Activated CD8-positive, alpha-beta memory T cell treated with anti-CD3 and anti-CD28 coated beads, Interleukin-2, amount 10 ng/mL, durations not matched to agents 7 days and 5 days (primary cell): ENCODE measurements at places on chromosomes 5 and 9. TPM values are rescaled to one million over a fixed set of nuclear protein-coding genes. Genes with fewer than 3 reads are reported as not detected.

Gene SH2D3C
- total RNA-seq: 87.8 TPM

Gene FAM221B
- not detected for total RNA-seq

Gene SPTLC1
- total RNA-seq: 62.4 TPM

Gene TEX48
- 1.6 TPM for total RNA-seq

Gene SLC6A18
- total RNA-seq: not detected

Gene OR13C8
- not detected for total RNA-seq

Gene FLT4
- total RNA-seq: 2.8 TPM

DNA sequence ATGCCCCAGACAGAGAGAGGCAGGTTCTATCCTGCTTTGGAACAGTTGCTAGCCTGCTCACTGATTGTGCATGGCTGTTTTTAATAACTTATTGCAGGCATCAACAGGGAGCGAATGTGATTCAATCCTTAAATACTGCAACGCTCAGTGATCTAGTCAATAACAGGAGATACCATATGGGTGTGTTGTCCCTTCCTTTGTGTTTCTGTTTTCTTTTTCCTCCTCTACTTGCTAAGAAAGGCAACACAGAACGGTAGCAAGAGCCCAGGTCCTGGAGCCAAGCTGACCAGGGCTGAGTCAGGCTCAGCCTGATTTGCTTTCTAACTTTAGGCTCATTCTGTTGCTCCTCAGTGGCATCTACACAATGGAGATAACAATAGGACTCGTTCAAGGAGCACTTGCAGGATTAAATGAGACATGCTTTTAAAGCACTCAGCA lies 98.6 kb upstream of the EQTN start:
- H3K4me1 ChIP-seq: no peaks in the 10 kb centered on the region
- no peak overlapping the region for H3K27ac ChIP-seq
- no peak for DNase-seq
- H3K36me3 ChIP-seq: no peaks in the 10 kb centered on the region
- H3K27me3 ChIP-seq: peaks cover 36% of the 10 kb centered on the region
- no peak overlapping the region for H3K4me3 ChIP-seq

DNA sequence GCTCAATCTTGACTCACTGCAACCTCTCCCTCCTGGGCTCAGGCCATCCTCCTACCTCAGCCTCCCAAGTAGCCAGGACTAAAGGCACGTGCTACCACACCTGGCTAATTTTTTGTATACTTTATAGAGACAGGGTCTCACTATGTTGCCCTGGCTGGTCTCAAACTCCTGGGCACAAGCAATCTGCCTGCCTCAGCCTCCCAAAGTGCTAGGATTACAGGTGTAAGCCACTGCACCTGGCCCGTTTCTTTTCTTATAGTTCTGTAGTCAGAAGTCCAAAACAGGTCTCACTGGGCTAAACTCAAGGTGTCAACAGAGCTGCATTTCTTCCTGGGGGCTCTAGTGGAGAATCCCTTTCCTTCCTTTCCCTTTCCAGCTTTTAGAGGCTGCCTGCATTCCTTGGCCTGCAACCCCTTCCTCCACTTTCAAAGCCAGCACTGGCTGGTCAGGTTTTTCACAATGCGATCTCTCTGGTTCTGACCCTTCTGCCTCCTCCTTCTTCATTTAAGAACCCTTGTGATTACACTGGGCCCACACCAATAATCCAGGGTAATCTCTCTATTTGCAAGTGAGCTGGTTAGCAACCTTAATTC lies 16.3 kb downstream of the IRF1 start:
- no peaks in the 10 kb centered on the region for H3K27me3 ChIP-seq
- H3K27ac ChIP-seq: peak overlapping the region; percentile 75
- DNase-seq: peak; percentile 35
- peaks cover 22% of the 10 kb centered on the region for H3K36me3 ChIP-seq
- no peak overlapping the region for H3K4me3 ChIP-seq
- H3K4me1 ChIP-seq: peaks cover 91% of the 10 kb centered on the region

DNA sequence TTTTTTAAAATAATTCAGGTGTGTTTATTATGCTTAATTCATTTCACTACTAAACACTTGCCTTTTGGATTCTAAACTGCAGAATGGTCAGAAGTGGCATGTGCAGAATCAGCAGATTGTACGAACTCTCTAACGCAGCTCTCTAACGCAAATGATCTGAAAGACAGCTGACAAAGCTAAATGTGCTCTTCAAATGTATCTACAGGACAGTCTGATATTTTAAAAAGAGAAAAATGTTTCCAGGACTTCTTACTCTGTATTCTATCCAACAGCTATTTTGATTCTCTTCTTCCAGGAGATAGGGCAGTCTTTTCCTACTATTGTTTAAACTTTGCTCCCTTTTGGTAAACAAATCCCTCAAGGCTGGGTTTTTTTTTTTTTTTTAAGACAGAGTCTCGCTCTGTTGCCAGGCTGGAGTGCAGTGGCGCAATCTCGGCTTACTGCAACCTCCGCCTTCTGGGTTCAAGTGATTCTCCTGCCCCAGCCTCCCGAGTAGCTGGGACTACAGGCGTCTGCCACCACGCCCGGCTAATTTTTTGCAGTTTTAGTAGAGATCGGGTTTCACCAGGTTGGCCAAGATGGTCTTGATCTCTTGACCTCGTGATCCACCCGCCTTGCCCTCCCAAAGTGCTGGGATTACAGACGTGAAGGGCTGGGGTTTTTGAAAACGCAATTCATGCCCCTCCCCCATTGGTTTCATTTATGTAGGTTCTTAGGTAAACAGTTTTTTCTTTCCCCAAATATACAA lies 1.2 kb downstream of the NMRK1 start:
- H3K27ac ChIP-seq: peak overlapping the region; percentile 97
- peak; percentile 52 for DNase-seq
- H3K36me3 ChIP-seq: peaks cover 47% of the 10 kb centered on the region
- peak overlapping the region; percentile 93 for H3K4me3 ChIP-seq
- H3K4me1 ChIP-seq: peaks cover 57% of the 10 kb centered on the region
- H3K27me3 ChIP-seq: no peaks in the 10 kb centered on the region

DNA sequence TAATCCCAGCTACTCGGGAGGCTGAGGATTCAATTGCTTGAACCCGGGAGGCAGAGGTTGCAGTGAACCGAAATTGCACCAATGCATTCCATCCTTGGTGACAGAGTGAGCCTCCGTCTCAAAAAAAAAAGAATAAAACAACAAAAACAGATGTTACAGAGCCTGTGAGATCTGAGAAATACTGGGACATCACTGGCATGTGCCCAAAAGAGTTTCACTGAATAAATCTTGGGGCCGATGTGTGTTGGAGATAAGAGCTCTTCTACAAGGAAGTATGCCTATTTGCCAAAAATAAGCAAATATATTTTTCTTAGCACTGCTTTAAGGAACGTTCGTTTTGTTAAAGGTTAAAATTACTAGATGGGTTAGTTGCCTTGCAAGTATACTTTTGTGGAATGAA lies 55.1 kb downstream of the KIAA1958 start:
- H3K27me3 ChIP-seq: no peaks in the 10 kb centered on the region
- no peak for DNase-seq
- peaks cover 10% of the 10 kb centered on the region for H3K4me1 ChIP-seq
- H3K27ac ChIP-seq: no peak overlapping the region
- peaks cover 11% of the 10 kb centered on the region for H3K36me3 ChIP-seq
- no peak overlapping the region for H3K4me3 ChIP-seq

GRCh38 chr5:127988146-127988760 lies 95.3 kb upstream of the SLC12A2 start:
- H3K4me3 ChIP-seq: no peak overlapping the region
- H3K27me3 ChIP-seq: no peaks in the 10 kb centered on the region
- no peaks in the 10 kb centered on the region for H3K4me1 ChIP-seq
- DNase-seq: no peak
- no peak overlapping the region for H3K27ac ChIP-seq
- peaks cover 2% of the 10 kb centered on the region for H3K36me3 ChIP-seq

DNA sequence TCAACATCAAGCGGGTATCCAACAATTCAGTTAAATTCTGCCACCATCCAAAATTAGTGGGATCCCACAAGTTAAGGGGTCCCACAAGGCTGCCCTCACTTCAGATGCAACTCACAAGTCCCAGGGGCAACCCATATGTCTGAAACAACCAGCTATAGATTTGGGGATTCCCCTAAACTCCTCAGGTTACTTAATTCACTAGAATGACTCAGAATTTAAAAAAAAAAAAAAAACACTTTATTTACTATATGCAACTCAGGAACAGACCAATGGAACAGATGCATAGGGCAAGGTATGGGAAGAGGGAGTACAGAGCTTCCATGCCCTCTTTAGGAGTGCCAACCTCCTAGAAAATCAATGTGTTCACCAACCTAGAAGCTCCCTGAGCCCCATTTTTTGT lies 15.1 kb downstream of the AUH start:
- no peaks in the 10 kb centered on the region for H3K27me3 ChIP-seq
- no peak overlapping the region for H3K27ac ChIP-seq
- no peak overlapping the region for H3K4me3 ChIP-seq
- DNase-seq: no peak

- no peak overlapping the region for H3K27ac ChIP-seq
- DNase-seq: no peak
- H3K4me3 ChIP-seq: no peak overlapping the region
- peaks cover 2% of the 10 kb centered on the region for H3K4me1 ChIP-seq
These were observed 151.0 kb downstream of the GPBP1 start for GRCh38 chr5:57324861-57325260.

DNA sequence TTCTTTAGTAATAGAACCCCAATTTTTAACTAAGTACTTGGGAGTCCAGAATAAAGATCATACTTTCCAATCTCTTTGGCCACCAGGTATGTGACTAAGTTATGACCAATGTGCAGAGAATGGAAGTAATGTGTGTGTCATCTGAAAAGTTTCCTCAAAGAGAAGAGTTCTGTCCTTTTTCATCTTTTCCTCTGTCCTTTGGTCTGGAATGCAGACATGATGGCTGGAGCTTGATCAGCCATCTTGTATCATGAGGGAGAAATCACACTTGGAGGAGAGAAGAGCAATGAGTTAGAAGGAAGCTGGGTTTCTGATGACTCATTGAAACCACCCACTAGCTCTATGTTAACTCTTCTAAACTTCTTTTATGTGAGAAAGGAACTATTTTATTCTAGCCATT lies 5.5 kb upstream of the CPEB4 start:
- peaks cover 51% of the 10 kb centered on the region for H3K4me1 ChIP-seq
- no peaks in the 10 kb centered on the region for H3K27me3 ChIP-seq
- H3K36me3 ChIP-seq: peaks cover 18% of the 10 kb centered on the region
- no peak overlapping the region for H3K4me3 ChIP-seq
- no peak overlapping the region for H3K27ac ChIP-seq
- no peak for DNase-seq

GRCh38 chr5:98957307-98957706 lies 28.5 kb upstream of the CHD1 start:
- no peaks in the 10 kb centered on the region for H3K4me1 ChIP-seq
- no peak for DNase-seq
- H3K27me3 ChIP-seq: no peaks in the 10 kb centered on the region
- H3K36me3 ChIP-seq: no peaks in the 10 kb centered on the region

GRCh38 chr5:37831821-37832534 lies 7.9 kb downstream of the GDNF start:
- peaks cover 82% of the 10 kb centered on the region for H3K27me3 ChIP-seq
- no peak overlapping the region for H3K27ac ChIP-seq
- DNase-seq: no peak
- H3K36me3 ChIP-seq: no peaks in the 10 kb centered on the region
- peaks cover 9% of the 10 kb centered on the region for H3K4me1 ChIP-seq

DNA sequence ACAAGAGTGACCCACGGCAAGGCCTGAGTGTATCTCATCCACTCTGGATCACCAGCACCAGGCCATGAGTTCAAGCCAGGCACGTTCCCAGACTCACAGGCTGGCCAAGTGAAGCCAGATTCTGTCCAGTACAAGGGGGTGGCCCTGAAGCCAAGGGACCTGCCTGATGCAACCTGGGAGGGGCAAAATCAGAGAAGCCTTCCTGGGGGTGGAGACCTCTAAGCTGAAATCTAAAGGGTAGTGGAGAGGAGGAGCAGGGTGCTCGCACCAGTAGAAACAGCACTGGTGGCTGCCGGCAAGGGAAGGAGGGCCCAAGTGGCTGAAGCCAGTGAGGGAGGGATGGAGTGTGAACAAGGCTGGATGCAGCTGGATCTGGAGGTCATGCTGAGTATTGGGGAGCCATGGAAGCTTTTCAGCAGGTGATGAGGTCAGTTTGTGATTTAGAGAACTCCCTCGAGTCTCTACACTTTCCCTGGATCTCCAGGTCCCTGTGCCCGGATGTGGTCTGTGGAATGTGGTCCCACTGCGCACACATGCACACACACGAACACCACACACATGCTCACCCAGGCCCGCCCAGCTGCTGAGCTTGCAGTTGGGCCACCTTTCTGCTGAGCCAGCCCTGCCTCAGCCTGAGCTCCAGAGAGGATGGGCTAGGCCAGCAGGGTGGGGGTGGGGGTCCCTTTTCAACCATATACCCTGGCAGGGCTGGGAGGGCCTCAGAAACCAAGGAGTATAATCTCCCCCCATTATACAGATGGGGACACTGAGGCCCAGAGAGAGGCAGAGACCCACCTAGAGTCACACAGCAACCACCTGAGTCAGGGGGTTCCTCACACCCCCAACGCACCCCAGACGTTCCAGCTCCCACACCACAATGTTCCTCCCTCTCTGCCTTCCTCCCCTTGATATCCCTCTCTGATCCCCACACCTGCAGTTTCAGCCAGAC lies 1.6 kb downstream of the PIP5KL1 start:
- H3K4me3 ChIP-seq: no peak overlapping the region
- DNase-seq: no peak
- peak overlapping the region; percentile 19 for H3K27ac ChIP-seq
- peaks cover 35% of the 10 kb centered on the region for H3K27me3 ChIP-seq

DNA sequence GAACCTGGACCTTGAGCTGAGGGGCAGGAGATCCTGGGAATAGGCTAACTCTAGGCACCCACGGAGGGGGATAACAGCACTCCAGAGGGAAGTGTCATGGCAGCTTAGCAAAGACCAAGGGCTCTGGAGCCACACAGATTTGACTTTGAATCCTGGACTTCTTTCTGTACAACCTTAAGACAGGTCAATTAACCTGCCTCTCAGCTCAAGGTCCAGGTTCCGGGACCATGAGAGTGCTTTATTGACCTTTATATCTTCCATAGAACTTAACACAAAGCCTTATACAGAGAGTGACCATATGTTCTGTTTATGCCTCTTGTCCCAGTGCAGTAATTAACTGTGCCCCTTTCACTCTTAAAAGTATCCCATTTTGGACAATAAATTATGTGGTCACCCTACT lies 90.5 kb upstream of the LRRTM2 start:
- no peak for DNase-seq
- H3K27ac ChIP-seq: no peak overlapping the region
- H3K27me3 ChIP-seq: no peaks in the 10 kb centered on the region
- H3K4me1 ChIP-seq: no peaks in the 10 kb centered on the region
- no peak overlapping the region for H3K4me3 ChIP-seq
